ENCODE measurements at places on chromosomes 13 and 19.

GRCh38 chr13:101681834-101682233 is 229.4 kb downstream of the ITGBL1 start:
- no peak for DNase-seq

DNA sequence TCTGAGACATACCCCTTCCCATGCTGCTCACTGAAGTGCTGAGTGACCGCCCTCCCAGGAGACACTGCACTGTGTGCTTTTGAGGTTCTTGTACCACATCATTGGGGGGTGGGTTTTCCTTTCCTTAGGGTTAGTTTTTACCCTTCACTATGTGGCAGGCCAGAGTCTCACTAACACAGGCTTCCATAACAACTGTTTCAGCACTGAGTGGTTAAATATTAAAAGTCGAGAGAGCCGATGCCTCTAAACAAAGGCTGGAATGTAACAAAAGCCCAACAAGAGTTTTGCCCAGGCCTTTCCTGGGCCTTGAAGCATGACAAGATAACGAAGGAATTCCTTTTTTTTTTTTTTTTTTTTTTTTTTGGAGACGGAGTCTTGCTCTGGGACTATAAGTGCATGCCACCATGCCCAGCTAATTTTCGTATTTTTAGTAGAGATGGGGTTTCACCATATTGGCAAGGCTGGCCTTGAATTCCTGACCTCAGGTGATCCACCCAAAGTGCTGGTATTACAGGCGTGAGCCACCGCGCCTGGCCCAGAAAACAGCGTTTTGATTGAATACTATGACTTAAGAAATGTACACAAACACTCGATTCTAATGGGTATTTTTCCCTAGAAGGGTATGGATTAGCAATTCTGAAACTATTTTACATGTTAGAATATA is 46.5 kb downstream of the ZNF823 start:
- no peak for DNase-seq

DNA sequence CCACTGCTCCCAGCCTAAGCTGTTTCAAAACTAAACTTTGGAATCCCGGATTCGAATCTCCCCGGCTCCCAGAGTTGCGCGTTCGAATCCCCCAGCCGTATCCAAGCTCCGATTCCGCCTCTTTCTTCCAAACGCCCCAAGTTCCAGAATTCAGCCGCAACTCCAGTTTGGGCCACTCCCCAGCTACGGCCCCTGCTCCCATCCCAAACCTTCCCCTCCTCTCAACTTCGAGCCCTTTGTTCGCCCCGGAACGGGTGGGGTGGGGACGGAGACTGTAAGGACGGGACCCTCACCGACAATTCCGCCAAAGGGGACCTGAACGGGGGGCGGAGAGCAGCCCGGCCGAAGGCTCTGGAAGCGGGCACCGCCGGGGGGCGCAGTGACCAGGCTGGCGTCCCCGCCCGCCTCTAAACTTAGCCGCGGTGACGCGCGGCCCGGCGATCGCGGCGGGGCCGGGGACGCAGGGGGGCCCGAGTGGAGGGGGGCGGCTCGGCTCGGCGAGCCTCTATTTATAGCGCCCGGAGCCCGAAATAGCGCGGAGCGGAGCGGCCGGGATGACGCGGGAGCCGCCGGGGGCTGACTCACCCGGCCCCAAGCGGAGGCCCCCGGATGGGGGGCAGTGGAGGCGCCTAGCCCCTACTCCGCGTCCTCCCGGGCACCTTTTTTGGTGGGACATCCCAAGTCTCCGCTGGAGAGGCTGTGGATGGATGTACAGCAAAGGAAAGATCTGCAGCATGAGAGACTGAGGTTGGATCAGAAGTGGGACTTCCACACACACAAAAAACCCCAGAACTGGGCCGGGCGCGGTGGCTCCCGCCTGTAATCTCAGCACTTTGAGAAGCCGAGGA is 4.9 kb upstream of the ERCC1 start:
- no peak for DNase-seq

GRCh38 chr13:43390619-43391018 is 367.2 kb downstream of the DNAJC15 start:
- no peak for DNase-seq

DNA sequence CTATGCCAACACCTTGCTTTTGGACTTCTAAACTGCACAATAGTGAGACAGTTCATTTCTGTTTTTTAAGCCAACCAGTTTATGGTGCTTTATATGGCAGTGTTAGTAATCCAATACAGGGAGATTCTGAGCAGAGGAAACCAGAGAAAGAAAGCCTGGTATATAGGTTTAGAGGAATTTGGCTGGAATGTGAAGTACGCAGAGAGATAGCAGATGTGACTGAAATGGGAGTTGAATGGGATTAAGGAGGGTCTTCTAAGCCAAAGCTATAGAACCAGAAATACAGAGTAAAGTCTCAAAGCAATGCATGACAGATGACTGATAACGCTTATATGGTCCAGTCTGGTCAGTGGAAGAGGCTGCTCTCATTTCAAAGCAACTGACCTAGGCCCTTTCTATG is 453.7 kb downstream of the GPC6 start:
- no peak for DNase-seq

DNA sequence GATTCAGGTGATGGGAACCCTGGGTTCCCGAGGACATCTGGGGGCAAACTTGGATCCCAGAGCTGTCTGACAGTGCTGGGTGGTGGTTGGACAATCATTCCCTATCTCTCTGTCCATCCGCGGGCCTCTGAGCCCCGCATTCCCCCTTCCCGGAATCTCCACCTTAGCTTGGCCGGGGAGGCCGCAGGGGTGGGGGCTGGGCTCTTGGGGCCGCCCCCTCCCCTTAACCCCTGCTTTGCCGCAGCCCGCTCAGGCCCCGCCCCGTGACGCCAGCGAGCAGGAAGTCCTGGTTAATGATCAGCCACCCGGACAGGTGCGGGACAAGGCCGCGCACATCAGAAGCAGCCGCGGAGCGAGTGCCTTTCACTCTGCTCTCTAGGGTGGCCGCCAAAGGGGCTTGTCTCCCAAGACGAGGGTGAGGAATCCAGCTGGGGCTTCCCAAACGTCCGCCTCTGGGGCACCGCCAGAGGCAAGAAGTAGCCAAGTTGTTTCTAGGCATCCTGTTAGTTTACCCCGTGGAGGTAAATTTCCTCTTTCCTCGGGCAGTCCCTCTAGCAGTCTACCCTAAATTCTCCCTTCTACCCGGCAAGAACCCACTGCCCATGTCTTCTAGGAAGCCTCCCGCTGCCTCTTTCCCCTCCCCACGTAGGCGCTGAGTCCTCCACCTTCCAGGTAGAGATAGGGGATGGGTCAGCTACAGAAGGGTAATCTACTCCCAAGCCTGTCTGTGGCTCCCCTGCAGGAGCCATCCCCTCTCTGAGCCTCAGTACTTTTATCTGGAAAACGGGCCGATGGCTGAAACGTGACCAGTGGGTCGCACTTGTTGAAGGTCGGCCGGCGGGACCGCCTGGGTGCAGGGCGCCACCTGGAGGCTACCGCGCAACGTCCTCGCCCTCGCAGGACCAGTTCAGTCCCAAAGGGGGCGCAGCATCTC is 3.0 kb downstream of the IRF2BP1 start:
- DNase-seq, result peak; percentile 76

GRCh38 chr19:19381007-19381926 is 24.2 kb upstream of the GATAD2A start:
- DNase-seq, result no peak

DNA sequence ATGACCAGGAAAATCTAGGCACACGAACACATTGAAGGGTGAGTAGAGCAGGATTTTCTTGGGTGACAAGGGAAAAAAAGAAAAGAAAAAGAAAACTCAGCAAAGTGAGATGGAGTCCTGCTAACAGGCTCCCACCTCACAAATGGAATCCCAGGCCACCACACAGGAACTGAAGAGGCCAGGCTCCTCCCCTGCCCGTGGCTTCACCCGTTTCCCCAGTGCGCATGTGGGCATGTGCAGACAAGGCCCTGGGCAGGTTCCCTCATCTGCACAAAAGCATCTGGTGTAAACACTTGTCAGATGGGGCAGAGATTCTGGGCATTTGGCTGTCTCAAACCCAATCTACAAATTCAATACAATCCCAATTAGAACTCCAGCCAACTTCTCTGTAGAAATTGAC is 24.5 kb downstream of the CFAP97D2 start:
- DNase-seq, result peak; percentile 26

DNA sequence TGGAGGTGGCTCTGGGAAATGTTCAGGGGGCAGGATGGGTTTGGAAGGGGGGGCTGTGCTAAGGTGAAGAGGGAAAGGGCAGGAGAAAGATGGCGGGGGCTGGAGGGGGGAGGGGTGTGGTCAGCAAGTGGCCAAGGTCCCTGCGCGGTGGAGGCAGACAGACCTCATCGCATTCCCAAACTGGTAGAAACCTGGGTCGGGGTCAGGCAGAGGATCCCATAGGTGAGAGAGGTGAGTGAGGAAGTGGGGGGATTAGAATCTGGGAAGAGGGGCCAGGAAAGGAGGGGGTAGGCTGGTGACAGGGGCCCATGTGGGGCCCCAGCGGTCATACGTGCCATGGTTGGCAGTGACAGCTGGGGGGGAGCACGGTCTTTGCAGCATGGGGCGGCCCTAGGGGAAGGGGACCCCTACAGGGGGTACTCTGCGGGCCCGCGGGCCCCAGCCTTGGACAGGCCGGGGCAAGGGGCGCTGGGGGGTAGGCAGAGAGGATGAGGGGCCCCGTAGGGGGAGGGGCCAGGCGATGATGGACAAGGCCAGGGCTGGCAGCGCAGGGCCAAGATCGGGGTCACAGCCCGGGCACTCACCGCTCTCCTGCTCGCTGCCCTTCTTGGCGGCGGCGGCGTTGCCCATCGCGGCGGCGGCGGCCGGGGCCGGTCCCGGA is 514 bp downstream of the PRKACA start:
- no peak for DNase-seq

DNA sequence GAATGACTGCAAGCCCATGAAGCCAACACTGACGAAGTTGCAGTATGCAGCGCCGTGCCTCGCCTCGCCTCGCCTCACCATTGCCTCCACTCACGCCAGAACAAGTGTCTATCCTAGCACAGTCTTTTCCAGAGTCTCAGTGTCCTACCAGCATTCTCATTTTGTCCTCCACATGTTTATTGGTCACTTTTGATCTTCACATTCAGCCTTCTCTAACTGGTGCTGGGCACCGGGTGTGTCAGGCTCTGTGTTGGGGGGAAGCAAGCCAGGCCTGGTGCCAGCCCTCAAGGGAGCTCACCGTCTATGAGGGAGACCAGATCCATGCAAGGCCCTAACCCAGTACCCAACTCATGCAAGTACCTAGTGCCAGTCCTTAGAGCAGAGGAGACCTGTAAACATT is 69.7 kb upstream of the GPR183 start:
- no peak for DNase-seq

DNA sequence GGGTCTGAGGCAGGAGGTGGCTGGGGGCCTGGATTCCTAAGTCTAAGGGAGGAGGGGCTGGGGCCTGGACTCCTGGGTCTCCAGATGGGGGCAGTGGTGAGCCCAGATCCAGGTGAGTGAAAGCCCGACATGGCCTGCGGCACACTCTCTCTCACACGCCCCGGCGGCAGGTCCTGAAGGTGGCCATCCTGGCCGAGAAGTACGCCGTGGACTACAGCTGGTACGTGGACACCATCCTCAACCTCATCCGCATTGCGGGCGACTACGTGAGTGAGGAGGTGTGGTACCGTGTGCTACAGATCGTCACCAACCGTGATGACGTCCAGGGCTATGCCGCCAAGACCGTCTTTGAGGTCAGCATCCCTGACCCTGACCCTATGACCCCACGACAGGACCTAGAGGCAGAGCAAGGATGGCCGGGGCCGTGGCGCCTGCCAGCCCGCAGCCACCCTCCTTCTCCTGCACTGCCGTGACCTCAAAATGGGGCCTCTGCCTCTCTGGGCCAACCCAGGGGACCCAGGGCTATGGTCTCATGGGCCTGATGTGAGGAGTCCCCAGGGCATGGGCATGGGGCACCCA is 13.2 kb downstream of the FUZ start:
- peak; percentile 27 for DNase-seq

DNA sequence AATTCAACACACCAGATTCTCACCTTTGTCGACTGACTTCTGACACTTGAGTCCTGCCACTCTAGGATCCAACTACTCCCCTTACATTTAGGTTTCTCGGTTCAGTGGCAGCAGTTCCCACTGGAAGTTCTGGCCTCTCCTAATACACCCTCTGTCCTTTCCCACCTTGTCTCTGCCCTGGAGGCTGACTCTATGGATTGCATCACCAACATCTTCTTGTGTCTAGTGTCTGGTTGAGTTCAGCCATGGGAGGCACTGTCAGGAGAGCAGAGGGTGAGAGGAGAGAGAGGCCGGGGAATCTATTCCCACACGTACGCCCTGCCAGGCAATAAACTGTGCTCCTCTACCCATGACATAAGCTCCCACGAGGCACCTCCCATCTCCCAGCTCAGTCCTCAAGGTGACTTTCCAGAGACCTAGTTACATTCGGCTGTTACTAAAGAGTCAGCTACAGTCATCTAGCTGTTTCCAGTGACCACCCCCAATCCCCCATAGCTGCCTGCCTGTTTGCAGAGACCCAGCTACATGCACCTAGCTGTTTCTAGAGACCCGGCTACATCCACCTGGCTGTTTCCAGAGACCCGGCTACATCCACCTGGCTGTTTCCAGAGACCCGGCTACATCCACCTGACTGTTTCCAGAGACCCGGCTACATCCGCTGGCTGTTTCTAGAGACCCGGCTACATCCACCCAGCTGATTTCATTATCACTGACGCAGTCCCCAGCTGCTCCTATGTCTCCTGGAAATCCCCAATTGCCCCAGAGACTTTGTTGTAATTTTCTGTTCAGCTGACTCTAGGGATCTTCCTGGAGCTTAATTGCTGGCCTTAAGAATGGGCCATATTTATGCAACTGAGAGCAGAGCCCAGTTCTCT is 8.1 kb upstream of the LILRB4 start:
- no peak for DNase-seq

GRCh38 chr13:105936816-105937215 is 598.6 kb downstream of the EFNB2 start:
- DNase-seq, result no peak

DNA sequence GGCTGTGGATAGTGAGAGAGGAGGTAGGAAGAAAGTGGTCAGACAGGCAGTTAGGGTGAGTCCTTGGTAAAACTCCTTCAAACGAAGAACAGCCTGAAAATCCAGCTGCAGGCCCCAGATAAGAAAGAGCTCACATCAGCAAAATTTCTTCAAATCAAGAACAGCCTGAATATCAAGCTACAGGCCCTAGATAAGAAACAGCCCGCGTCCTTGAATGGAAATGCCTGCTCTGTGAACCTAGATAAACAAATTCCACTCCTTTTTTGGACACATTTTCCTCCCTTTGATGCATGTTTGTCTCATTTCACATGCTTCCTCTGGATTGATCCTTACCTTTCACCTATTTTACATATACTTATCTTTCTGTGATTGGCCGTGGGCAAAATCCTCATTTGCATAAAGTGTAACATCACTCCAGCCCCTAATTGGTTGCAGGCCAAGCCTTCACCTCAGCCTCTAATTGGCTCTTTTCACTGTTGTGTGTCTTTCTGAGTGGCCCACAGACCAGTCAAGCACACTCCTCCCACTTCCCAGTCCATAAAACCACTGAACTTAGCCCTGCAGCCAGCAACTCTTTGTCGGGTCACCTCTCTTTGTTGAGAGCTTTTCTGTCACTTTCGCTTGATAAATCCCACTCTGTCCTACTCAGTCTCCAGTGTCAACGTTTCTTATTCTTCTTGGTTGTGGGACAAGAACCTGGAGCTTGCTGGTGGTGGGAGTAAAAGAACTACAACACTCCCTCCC is 6.0 kb upstream of the SULT2A1 start:
- DNase-seq, result no peak

- DNase-seq, result no peak
Observed at GRCh38 chr13:100837631-100838030, 163.0 kb upstream of the TMTC4 start.
